ENCODE measurements at places on chromosomes 11 and 22.

- DNase-seq = peak; percentile 92
Observed at GRCh38 chr22:46079861-46080821, 70.2 kb upstream of the PPARA start.

GRCh38 chr11:115585361-115586024, 81.3 kb upstream of the CADM1 start:
- no peak for DNase-seq

DNA sequence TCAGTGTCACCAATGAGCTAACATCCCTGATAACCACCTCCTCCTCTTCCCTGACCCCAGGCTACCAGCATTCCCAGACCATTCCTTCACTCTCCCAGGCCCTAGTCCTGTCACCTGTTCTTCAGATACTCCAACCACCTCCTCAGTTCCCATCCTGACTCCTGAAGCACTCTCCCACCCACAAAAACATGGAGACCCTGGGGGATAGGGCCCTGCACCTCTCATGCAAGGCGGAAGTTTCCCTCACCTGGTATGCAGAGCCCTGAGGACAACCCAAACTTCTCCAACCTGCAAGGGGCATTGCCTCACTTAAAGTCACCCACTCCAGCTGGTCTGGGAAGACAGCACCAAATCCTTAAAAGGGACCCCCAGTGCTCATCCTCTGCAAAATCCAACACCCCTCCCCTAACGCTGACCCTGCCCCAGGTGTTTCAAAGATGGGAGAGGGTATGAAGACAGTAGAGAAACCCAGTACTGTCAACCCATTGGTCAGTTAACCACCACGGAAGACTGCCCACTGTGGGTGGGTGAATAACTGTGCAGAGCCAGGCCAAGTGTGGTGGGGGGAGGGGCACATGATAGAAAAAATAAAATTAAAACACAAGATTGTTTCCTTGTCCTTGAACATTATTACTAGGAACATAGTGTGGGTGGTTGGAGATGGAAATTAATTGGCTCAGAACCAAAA, 1.4 kb downstream of the TNKS1BP1 start:
- DNase-seq = no peak

DNA sequence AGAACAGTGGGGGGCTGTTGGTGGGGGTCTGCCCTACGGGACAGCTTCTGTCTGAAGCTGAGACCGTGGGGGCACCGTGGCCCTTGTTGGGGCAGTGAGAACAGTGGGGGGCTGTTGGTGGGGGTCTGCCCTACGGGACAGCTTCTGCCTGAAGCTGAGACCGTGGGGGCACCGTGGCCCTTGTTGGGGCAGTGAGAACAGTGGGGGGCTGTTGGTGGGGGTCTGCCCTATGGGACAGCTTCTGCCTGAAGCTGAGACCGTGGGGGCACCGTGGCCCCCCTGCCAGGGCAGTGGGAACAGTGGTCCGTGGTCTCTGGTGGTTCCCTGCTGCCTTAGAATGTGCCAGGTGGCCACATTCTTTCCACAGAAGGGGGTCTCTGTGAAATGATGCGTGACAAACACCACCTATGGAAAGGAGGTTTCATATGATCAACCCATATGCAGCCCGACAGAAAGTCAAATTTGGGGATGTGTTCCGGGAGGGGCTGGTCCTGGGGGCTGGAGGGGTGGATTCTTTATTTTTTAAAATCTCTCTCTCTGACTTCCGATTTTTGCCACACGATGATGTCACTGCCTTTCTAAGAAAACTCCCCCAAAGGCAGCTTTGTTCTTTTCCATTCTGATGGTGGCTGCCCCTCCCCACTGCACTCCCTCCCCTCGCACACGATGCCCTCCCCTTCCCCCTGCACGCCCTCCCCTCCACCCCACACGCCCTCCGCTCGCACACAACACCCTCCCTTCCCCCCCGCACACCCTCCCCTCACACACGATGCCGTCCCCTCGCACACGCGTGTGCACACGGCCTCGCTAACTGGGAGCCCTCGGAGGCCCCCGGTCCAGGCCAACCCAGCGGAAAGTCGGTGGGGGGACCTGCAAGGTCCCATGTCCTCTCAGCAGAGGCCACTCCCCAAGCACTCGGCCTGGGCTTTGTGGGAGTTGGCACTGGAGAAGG, 1186.5 kb downstream of the BRD1 start:
- DNase-seq = no peak

DNA sequence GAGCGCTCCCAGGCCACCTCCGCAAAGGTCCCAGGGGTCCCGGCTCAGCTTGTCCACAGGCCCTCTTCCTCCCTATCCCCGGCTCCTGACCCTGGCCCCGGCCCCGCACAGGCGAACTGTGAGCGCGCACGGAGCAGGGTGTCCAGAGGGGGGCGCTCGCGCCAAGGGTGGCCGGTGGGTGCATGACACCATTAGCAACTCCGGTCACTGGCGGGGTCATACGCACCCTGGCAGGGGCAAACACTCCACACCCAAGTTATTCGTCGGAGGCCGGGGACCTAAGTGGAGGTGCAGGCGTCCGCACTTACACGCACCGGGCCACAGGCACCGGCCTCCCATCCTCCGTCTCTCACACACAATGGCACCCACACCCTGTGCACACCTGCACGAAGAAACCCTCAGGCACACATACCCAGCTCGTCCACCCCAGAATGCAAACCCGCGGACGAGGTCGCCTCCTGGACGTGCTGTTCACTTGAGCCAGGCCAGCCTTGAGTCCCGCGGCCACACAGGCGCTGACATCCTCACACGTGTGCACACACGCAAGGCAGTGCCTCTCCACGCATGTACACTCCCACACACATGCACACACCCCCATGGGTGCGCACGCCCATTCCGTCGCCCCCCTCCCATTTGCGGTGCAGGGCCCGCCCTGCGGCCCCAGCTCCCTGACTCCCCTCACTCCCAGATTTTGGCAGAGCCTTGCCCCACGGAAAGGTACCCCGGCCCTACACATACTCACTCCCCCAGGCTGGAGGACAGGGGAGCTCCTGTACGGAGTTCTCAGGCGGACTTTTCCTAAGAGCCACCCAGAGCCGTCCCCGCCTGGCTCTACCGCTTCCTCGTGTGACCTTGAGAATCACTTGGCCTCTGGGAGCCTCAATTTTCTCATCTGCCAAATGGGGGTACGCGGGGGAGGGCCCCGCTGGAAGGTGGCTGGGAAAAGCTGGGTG, at the start of gene RASGRP2:
Gene RASGRP2, minus strand, starts transcription at position 552 of the 953 bp plus-strand sequence. CDS start 1,276 bp downstream, outside the sequence.
- no peak for DNase-seq

Measured in RWPE2 (cell line).